ENCODE measurements at places on chromosomes 3 and 15. TPM values are rescaled to one million over a fixed set of nuclear protein-coding genes. Genes with fewer than 3 reads are reported as not detected.

GRCh38 chr15:57044970-57045369 lies 126.5 kb downstream of the TCF12 start:
- H3K4me1 ChIP-seq = peaks cover 24% of the 10 kb centered on the region
- no peak for DNase-seq
- no peaks in the 10 kb centered on the region for H3K36me3 ChIP-seq
- no peak overlapping the region for H3K27ac ChIP-seq

DNA sequence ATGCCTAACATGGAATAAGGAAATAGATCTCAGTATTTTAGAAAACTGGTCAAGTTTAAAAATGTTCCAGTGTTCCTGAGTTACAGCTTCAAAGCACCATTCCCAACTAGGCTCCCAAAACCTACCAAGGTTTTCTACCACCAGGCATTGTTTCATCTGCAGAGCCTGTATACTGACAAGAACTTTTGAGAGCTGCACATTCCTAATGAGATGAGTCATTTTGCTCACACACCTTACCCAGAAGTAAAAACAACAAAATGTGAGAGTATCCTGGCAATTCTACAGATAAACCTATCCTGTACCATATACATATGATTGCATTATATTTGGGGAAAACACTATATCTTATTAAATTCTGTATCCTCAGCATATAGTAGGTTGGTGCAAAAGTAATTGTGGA lies 90.7 kb downstream of the ATP8B4 start:
- no peak for DNase-seq
- H3K27ac ChIP-seq = peak overlapping the region; percentile 1
- peaks cover 31% of the 10 kb centered on the region for H3K4me1 ChIP-seq
- no peaks in the 10 kb centered on the region for H3K36me3 ChIP-seq
- H3K27me3 ChIP-seq = no peaks in the 10 kb centered on the region

DNA sequence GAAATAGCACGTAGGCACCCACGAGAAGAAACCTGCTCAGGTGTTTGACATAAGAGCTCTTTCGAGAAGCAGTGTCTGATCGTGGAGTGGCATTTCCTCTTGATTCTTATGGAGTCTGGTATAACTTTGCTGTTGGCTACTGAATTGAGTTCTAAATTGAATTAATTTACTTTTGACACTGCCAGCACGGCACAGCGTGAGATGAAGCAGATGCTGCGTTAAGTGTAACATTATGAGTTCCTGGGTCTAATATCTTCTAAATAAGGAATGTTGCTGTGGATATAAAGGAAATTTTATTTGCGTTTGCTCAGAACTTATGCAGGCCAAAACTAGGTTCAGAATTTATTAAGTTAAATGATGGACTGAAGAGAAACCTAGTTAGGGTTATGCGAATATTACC lies 919.9 kb downstream of the TUSC7 start:
- peaks cover 55% of the 10 kb centered on the region for H3K4me1 ChIP-seq
- DNase-seq = no peak
- peak overlapping the region; percentile 95 for H3K27ac ChIP-seq

DNA sequence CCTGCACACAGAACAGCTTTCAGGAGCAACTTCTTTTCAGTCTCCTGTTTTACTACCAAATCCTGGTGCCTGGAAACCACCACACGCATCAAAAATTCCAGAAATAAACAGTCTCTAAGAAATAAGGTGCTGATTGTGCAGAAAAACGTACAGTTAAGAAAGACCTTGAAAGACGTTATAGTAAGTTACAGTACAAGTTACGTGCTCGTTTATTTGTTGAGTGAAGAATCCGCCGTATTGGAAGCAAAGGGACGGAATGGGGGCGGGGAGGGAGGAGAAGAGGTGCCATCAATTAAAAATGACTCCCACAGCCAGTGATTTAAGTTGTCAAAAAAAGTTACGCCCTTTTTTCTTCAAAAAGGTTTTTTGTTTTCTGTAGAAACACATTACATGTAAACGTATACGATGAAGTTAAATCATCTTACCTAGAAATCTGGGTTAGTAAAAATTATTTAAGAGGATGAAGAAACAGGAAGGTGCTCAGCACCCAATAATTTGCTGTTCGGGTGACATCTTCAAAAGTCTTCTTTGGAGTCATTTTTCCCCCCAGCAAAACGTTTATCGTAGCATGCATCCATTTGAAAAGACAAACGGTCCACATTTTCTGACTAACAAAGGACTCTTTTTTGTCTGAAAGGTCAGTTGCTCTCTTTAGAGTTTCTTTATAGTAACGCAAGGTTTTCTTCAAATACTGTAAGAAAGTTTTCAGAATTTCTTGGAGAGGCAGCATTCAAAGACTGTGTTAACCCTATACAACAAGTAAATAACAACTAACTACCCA lies 782 bp upstream of the UACA start:
- no peaks in the 10 kb centered on the region for H3K36me3 ChIP-seq
- DNase-seq = no peak
- no peaks in the 10 kb centered on the region for H3K27me3 ChIP-seq
- peak overlapping the region; percentile 94 for H3K27ac ChIP-seq
- H3K4me1 ChIP-seq = peaks cover 34% of the 10 kb centered on the region

GRCh38 chr15:78315686-78316282 lies 16.4 kb upstream of the SKIC8 start:
- peaks cover 2% of the 10 kb centered on the region for H3K27me3 ChIP-seq
- H3K27ac ChIP-seq = peak overlapping the region; percentile 94
- H3K4me1 ChIP-seq = peaks cover 22% of the 10 kb centered on the region

DNA sequence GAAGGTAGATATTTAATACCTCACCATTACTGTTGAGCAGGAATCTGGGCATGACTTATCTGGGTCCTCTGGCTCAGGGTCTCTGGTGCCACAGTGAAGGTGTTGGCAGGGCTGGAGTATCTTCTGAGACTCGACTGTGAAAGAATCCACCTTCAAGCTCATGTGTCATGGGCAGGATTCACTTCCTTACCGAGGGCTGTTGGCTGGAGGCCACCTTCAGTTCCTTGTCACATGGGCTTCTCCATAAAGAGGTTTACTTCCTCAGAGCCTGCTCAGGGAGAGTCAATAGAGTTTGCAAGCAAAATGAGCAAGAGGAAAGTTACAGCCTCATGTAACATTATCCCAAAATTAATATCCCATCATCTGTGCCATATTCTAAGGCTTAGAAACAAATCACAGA lies 459.5 kb downstream of the NR2F2 start:
- H3K27ac ChIP-seq = no peak overlapping the region
- no peak overlapping the region for H3K4me3 ChIP-seq
- no peak for DNase-seq
- H3K4me1 ChIP-seq = no peaks in the 10 kb centered on the region
- peaks cover 8% of the 10 kb centered on the region for H3K27me3 ChIP-seq

DNA sequence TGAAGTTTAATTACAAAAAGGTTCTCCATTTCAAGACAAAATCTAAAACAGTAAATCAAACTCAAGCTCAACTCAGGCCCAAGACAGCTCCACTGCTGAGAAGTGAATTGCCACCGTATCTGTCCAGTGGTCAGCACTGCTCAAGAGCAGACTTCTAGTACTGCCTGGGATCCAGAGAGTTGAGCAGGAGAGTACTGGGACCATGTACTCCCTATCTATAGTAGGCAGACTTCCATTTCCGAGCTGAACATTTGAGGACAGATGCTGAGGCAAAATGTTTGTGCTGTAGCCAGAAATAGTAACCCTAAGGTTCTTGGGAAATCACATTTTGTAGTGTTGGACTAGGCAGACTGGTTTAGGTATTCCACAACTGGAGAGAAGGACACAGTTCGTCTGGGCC lies 44.1 kb downstream of the MRPL3 start:
- no peak overlapping the region for H3K27ac ChIP-seq
- no peak overlapping the region for H3K4me3 ChIP-seq
- H3K36me3 ChIP-seq = peaks cover 26% of the 10 kb centered on the region
- no peak for DNase-seq
- no peaks in the 10 kb centered on the region for H3K4me1 ChIP-seq

GRCh38 chr15:39434163-39434562 lies 146.7 kb upstream of the THBS1 start:
- H3K4me3 ChIP-seq = no peak overlapping the region
- peaks cover 30% of the 10 kb centered on the region for H3K4me1 ChIP-seq
- no peak for DNase-seq

Gene MNS1
- total RNA-seq = 2.5 TPM

Data from mesothelial cell of epicardium (in vitro differentiated cells).